WTC11 (cell line): ENCODE measurements at places on chromosomes 5 and 9.

DNA sequence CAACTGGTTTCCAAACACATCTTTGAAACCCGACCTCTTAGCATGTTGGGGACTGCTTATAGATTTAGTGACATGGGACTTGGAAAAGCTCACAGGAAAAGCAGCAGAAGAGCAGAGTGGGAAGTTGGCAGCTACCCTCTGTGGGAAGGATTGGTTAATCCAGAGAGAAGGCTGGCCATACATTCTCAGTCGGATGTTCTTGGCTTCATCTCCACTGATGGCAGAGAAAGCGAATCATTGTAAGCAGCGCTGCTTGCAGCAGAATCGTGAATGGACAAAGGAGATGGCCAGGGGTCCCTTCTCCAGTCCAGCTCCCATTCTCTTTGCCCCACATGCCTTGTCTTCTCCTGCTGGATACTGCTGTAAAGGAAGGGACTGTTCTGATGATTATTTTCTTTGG lies 62.7 kb downstream of the MEGF10 start:
- no peak for DNase-seq

DNA sequence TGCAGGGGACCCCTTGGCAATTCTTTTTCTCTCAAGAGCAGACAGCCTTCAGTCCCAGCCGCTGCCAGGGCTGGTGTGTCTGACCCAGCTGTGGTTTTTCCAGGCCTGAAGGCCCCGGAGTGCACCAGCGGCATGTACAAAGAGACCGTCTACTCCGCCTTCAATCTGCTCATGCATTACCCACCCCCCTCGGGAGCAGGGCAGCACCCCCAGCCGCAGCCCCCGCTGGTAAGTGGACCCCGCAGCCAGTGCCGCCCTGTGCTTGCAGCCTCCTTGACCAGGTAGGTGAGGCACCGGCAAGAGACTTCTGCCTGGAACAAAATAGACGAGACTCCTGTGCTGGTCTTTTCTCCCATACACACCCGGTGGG lies 1.3 kb downstream of the TCF7 start:
- DNase-seq: no peak

- DNase-seq: no peak
These were observed 586.4 kb downstream of the MAT2B start for GRCh38 chr5:164091836-164092235.

GRCh38 chr5:126651013-126651577 lies 50.3 kb downstream of the PHAX start:
- DNase-seq: no peak

- no peak for DNase-seq
These were observed 111.5 kb upstream of the RAPGEF1 start for GRCh38 chr9:131851414-131851813.

GRCh38 chr5:911601-912000 lies 18.9 kb downstream of the TRIP13 start:
- DNase-seq: no peak

DNA sequence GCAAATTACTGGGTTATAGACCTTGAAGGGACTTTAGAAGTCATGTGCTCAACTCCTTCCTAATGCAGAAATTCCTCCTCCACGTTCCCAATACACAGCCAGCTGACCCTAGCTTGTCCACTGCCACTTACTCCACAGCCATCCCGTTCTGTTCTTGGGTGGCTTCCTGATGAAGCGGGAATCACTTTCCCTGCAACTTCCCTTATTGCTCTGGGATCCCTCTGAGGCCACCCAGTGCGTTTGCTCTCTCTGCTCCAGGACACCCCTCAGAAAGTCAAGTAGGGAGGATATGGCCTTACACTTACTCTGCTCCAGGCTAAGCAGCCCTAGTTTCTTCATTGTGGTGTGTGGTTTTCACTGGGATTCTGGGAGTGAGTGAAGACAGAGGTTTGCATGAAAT lies 55.5 kb downstream of the GALNT12 start:
- no peak for DNase-seq

DNA sequence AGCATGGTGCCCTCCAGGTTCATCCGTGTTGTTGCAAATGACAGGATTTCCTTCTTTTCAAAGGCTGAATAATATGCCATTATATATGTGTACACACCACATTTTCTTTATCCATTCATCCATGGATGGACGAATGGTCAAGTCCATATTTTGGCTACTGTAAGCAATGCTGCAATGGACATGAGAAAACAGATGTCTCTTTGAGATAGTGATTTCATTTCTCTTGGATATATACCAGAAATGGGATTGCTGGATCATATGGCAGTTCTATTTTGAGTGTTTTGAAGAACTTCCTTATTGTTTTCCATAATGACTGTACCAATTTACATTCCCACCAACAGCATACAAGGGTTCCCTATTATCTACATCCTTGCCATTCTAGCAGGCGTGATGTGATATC lies 67.9 kb downstream of the TEK start:
- DNase-seq: no peak

GRCh38 chr9:70859694-70860093 lies 261.7 kb downstream of the TRPM3 start:
- DNase-seq: no peak

DNA sequence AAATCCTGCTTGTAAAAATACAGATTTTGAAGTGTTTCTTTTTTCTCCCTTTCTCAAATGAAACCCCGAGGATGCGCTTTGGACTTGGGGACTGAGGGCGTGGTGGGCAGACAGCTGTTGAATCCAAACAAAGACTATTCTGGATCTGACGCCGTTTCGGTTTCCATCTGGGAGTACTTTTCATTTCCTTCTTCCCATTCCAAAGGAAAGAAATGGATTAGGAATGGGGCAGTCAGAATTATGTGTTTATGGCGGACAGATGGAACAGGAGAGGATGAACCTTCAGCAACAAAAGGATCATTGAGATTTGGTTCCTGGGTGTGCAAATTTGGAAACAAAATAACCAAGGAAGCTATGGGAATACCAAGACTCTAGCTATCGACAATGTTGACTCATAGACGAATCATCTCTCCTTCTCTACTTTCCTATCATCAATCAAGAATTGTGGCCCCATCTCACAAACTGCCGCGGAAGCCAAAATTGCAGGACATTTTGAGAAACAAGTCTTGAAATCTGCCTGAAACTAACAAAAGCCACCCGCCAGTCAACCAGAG lies 300.6 kb downstream of the PARP8 start:
- DNase-seq: no peak

DNA sequence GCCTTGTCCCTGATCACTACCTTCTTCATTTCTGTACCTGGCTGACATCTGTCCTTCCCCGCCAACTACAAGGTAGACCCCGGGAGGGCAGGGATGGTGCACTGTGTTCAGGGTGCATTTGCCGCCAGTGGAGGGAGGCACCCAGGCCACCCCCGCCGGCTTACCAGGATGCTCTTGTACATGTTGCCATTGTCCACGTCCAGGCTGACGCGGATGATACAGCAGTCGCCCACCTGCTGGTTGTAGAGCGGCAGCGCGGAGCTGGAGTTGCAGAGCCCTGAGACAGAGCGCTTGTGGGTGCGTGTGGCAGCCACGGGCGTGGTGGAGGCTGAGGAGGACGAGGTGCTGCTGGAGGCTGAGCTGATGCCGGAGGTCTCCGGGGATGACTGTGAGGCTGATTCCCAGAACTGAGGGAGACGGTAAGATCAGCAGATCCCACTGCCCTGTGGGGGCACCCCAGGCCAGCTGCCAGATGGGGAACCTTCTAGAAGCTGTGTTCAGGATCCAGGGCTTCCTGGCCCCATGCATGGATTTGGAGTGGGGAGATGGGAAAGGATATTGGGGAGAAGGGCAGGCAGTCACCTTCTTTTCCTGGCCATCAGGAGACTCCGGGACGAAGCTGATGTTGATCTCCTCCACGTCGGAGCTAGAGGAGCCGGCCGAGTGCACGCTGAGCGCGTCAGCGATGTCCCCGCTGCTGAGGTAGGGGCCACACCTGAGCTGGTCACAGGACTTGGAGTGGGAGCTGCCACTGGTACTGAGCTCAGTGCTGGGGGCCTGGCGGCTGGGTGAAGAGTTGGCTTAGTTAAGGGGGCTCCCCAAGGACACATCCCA lies 19.5 kb downstream of the RALGDS start:
- no peak for DNase-seq

GRCh38 chr9:132547976-132548730 lies 34.3 kb upstream of the BARHL1 start:
- DNase-seq: no peak

DNA sequence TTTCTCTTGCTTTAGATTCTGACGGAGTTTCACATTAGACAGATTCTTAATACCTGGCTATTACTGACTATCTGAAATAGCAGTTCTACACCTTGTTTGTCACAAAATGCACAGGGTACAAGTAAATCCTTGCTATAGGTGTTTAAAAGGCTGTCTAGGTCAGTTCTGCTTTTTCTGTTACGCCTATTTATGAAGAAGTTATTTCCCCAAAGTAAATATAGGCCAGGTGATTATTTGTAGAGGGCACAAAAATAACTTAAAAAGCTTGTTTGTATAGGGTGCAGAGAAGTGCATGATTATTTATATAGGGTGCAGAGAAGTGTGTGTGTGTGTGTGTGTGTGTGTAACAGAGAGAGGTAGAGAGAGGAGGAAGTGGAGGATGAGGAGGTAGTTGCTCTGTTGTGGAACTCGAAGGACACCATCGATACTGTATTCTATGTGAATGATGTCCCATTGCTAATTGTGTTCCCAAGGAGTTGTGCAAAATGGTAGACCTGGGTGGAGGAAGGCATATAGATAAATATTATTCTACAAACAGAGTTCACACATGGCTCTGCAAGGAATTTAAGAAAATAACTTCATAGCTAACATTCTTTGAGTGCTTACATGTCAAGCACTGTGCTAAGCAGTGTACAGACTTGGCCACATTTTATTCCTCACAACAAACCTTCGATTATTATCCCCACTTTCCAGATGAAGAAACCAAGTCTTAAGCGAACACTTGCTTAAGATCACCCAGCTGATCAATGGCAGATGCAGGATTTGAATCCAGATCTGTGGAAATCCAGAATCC lies 96.3 kb upstream of the EQTN start:
- no peak for DNase-seq

GRCh38 chr5:71573591-71573990 lies 13.5 kb upstream of the MCCC2 start:
- no peak for DNase-seq

DNA sequence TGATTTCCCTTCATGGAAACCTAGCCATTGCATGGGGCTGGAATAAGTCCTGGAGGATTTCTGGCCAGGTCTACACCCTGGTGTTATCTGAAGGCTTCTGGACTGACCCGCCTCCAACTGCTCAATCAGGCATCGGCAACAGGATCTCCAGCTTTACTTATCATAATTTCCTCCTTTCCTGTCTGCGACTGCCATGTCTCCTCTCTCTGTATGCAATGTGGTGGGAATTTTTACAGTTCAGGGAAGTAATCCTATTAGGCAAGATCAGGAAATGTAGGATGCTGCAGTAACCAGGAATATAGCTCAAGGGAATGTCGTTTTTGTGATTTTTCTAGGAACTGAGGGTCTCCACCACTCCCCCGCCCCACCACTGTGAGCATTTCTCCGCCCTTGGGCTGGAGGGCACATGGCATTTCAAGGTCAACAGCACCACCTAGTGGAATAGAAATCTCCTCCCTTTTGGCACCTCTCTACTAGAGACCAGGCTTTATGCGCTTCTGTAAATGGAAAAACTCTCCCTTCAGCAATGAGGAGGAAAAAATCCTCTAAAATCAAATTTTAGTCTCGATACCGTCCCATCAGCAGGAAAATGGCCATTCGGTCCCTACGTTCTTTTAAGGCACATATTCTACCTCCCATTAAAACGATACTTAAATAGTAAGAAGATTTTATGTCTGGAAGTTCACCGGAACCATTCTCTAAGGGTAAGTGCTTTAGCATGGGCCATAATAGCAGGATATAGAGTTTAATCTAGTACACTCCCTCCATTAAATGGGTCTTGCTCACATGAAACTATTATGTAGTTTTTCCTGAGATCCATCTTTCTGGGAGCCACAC lies 93.0 kb downstream of the YTHDC2 start:
- DNase-seq: peak; percentile 72

- no peak for DNase-seq
These were observed 6.9 kb downstream of the CAMK4 start for GRCh38 chr5:111231119-111231518.

GRCh38 chr5:17222664-17223063 lies 5.2 kb downstream of the BASP1 start:
- DNase-seq: no peak

GRCh38 chr9:93496285-93496684 lies 42.9 kb upstream of the FAM120AOS start:
- no peak for DNase-seq

DNA sequence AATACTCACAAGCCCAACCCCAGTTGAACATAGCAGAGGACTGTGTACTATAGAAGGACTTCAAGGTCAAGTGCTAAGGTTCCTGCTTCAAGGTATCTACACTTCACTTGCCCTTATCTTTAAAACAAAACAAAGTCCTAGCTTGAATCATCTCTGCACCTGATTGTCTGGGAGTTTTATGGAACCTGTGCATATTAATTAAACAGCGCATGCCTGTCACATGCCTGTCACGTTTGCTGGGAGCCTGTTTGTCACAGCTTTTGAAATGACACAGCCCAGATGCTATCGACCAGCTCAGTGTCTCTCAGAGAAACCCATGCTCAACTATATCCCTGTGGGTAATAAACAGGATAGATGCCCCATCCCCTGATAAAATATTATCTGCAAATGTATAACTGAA lies 476.0 kb downstream of the ZSWIM6 start:
- no peak for DNase-seq

GRCh38 chr5:123217173-123217572 lies 128.1 kb downstream of the PRDM6 start:
- no peak for DNase-seq

GRCh38 chr5:92329759-92330158 lies 946.6 kb upstream of the ARRDC3 start:
- no peak for DNase-seq

GRCh38 chr5:139482050-139482889 lies at the start of gene STING1:
Gene STING1 (minus strand): TSS chr5:139482758. CDS start chr5:139481704, 1,054 bp downstream.
- DNase-seq: no peak

DNA sequence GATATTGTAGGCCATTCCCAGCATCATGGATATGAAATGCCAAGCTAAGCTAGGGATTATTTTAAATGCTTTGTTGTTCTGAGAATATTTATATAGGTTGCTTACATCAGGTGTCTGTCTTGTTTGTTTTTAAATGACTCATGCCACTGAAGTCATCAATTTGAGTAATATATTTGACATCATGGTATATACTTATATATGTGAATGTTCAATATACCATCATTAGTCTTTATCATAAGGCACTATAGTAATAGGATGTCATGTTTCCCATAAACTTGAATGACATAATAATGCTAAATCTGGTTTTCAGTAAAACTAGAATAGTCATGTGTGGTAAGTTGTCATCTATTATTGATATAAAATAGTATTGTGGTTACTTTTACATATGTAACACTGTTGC lies 13.1 kb downstream of the C9orf85 start:
- no peak for DNase-seq
